Mucosa of descending colon (tissue), 3 donors: ENCODE measurements at places on chromosomes 1 and 21. TPM values are rescaled to one million over a fixed set of nuclear protein-coding genes. Genes with fewer than 3 reads are reported as not detected.

GRCh38 chr1:22126531-22126930, 16.4 kb downstream of the WNT4 start:
- DNase-seq: no peak

- DNase-seq: no peak
These were observed 106.8 kb downstream of the HHIPL2 start for GRCh38 chr1:222441066-222441465.

- DNase-seq: no peak
These were observed 4.5 kb downstream of the KANK4 start for GRCh38 chr1:62314454-62315350.

GRCh38 chr1:242651817-242652216, 127.3 kb upstream of the PLD5 start:
- no peak for DNase-seq

DNA sequence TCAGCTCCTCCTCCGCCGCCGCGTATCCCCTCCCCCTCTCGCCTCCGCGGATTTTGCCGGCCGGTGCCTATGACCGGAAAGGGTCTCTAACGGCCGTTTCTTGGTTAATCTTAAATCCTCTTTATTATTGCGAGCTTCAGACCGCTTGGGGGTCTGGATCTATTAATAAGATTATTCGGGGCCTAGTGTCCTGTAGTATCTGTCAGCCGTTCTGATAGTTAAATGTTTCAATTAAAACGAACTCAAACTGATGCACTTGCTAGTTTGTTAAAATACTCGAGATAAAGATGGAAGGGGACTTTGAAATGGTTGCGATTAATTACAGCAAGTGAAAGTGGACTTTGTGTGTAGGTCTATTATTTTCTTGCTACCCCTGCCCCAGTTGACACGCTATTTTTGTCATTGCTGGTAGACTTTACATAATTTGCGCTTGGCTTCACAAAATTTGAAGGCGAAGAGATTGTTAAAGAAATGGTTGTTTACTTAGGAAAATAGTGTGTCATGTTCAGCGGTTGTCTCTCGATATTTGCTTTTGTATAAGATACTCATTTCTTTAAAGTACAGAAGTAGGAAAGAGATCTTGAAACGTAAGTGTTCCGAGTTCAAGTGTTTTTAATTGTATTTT, 779 bp downstream of the SON start:
- peak; percentile 85 for DNase-seq

GRCh38 chr1:57138432-57139078, 172.7 kb upstream of the C8B start:
- DNase-seq: no peak

DNA sequence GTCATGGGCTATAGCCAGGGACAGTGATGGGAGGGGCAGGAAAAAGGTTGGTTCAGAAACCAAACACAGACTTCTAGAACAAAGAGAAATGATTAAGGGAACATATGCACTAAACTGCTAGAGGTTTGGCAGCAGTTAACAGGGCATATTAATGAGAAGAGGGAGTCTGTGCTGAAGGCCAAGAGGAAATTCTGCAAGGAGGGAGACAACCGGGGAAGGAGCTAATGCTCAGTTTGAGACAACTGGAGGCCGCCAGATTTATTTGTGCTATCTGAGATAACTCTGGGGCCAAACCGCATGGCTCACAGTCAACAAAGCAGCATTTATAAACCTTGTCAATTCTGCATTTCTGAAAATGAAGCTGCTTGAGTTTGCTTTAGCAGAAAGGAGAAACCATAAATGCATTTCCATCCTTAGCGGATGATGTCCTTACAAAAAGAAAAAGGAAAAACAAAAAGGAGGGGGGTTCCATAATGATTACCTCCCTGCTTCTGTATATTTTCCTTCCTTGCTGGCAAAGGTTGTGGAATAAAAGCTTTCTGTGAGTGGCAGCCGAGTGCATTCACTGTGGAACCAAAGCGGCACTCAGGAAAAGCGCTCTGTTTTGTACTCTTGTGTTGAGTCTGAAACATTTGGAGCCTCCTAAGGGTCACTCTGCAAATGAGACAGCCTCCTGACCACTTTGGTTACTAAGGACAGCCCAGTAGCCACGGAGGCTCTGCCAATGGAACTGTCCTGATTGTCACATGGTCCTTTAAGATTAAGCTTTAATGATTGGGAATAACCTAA, 70.3 kb downstream of the SIM2 start:
- no peak for DNase-seq

DNA sequence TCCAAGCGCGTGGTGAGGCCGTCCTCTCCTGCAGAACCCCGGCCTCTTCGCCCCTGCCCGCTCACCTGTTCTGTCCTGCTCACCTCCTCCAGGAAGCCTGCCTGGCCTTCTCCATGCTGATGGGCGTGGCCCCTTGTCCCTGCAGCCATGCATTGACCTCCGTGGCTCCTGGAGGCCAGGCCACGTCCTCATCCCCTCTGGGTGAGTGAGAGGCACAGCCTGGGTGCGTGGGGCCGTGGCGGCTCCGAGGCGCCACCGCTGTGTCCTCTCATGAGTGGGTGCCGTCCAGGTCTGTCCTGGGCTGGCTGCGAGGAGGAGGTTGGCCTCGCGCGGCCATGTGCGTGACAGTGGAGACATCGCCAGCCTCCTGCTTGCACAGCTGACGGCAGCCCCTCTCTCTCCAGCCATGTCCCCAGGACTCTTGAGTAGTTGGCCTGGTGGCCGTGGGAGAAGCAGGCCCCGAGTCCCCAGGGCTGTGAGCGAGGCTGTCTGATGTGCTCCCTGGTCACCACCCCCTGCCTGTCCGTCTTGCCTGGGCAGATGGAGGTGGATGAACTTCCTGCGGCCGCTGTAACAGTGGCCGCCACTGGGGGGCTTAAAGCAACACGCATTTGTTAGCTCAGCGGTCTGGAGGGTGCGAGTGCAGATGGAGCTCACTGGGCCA, 58.1 kb downstream of the PRKCZ start:
- DNase-seq: no peak

GRCh38 chr21:42684109-42684916, 30.9 kb downstream of the PDE9A start:
- no peak for DNase-seq

DNA sequence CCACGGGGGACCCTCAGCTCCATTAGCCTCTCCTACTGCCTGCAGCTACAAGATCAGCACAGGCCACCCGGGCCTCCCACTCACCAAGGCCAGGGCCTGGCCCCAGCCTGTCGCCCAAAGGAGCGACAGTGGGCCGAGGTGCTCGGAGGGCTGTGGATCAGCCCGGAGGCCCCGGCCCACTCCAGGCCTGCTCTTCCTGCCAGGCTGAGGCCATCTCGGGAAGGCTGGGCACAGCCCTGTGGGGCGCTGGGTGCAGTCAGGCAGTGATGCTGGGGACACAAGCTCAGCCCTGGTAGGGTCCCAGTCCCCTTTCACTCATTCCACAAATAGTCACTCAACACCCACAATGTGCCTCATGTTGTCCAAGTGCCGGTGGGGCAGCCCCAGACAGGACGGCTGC, 58.8 kb downstream of the CASZ1 start:
- DNase-seq: no peak

- DNase-seq: peak; percentile 92
These were observed at the start of gene TMEM51 for GRCh38 chr1:15153184-15153841. Gene TMEM51, plus strand, starts transcription at chr1:15153747. Its CDS starts 61,341 bp downstream, at chr1:15215088.

DNA sequence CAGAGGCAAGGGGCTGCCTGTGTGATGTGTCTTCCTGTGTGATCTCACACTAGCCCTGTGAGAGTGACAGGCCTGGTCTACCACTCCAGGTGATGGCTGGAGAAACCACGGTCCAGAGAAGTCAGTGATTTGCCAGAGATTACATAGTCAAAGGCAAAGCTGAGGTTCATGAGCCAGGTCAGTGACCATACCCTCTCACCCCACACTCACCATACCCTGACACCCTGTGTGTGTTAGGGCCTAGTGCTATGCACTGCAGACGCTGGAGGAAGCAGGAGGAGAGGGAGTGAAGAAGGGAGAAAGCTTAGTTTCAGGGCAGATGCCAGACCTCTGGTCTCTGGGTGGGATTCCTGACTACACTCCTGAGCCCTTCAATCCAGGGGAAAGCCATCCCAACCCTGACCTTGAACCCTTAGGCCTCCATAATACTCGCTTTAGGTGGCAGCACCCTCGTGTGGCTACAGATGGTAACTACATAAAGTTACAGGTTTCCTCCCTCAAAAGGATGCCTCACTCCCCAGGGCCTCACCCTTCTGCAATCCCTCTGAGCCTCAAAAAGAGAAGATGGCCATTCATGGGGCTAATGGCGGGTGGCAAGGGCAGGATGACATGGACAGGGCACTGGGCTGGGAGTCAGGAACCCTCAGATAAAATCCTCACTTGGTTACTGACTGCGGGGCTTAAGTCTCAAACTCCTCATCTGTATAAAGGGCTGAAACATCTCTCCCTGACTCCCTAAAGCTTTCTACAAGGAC, 20.8 kb upstream of the SDC3 start:
- DNase-seq: peak; percentile 66

- no peak for DNase-seq
These were observed 4.3 kb upstream of the CCN1 start for GRCh38 chr1:85576266-85576641.

GRCh38 chr1:3879099-3879498, 21.0 kb downstream of the C1orf174 start:
- peak; percentile 0 for DNase-seq

GRCh38 chr1:78274814-78275213, 216.0 kb upstream of the PTGFR start:
- no peak for DNase-seq

DNA sequence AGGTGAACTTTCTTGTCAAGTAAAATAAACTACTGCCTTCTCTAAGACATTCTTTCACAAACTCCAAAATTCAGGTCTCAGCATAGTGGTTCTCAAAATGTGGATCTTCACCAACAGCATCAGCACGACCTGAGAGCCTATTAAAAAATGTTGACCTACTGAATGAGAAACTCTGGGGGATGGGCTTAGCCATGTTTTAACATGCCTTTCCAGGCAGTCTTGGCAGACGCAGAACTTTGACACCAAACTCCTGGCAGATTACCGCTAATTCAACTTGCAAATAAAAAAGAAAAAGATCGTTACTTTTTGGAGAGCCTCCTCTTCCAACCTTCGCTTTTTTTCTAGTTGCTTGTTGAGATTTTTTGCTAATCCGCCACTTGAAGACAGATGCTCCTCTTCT, 35.1 kb downstream of the ARHGAP29 start:
- DNase-seq: no peak

GRCh38 chr1:82775406-82776000, 974.8 kb downstream of the ADGRL2 start:
- DNase-seq: peak; percentile 41

DNA sequence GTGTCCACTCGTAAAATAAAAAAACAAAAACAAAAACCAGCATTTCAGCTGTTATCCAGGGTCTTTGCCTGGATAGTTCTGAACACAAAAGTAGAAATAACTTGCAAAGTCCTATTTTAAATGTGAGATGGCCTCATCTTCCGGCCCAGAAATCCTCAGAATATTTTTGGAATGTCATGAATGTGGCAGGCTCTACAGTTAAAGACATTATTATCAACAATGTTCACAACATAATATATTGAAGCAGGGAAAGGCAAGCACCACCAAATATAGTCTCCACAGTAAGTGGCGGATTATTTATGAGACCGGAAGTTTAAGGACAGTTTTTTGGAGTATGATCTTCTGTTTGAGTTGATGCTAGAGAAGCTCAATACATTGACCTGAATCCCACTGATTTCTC, 1.2 kb upstream of the C1orf198 start:
- DNase-seq: no peak

GRCh38 chr1:199226163-199226562, 587.3 kb downstream of the PTPRC start:
- no peak for DNase-seq

SHE gene
- total RNA-seq: 6.0 TPM

OR2L2 gene
- 0.07 TPM for total RNA-seq

PTCH2 gene
- total RNA-seq: 0.64 TPM

AMPD1 gene
- 0.63 TPM for total RNA-seq

LPAR3 gene
- total RNA-seq: 2.5 TPM

PHLDA3 gene
- 8.5 TPM for total RNA-seq

CD1E gene
- total RNA-seq: not detected

CHI3L1 gene
- total RNA-seq: 10.8 TPM

SPTA1 gene
- total RNA-seq: 0.41 TPM

NUDT4B gene
- not detected for total RNA-seq

TTC34 gene
- 0.61 TPM for total RNA-seq

IRF6 gene
- 96.9 TPM for total RNA-seq

MASP2 gene
- total RNA-seq: not detected

RGS1 gene
- 20.6 TPM for total RNA-seq

PYGO2 gene
- 34.3 TPM for total RNA-seq

CTTNBP2NL gene
- total RNA-seq: 79.6 TPM

TRIM58 gene
- total RNA-seq: 1.5 TPM

CYP2J2 gene
- 21.8 TPM for total RNA-seq

PROK1 gene
- not detected for total RNA-seq
